HT-29 (cell line): ENCODE measurements at places on chromosomes 5 and 9.
A peak's percentile ranks its signal among the peaks of the same experiment; 100 is the strongest.

DNA sequence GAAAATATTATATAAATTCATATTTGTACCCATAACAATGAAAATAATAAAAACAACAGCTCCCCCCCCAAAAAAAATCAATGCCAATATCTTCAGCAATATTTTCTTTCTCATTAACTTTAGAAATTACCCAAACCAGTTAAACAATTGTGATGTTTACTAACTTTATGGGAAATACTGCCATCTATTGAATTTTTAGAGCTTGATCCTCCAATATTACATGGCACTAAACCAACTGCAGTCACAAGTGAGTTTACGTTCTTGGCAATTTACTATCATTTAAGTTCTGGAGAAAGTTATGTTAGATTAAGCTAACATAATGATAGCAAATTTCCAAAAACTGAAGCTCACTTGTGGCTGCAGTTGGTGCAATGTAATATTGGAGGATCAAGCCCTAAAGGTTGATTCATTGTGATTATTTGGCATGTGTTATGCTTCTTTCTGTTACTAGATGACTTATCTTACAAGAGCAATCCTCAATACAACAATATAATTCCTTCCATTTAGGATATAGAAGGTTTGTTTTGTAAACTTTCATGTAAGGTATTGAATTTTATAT lies 379.5 kb downstream of the CDH18 start:
- DNase-seq, result peak; percentile 58

DNA sequence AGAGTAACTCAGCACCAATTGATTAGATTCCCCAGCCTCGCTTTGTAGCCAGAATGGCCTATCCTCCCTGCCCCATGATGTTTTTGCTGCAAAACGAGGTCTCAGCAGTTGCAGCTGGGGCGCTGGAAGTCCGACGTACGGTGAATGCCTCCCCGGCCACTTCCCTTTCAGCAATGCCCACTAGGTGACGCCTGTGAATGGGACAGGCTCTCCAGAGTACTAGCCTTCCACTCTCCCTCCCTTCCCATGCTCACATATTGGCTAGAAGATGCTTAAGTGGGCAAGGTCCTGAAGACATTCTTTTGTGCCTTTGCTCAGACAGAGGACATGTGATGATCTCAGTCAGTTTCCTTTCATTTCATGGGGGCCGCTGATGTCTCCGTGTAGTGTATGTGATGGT lies 50.8 kb downstream of the DMRT2 start:
- peak; percentile 61 for DNase-seq

DNA sequence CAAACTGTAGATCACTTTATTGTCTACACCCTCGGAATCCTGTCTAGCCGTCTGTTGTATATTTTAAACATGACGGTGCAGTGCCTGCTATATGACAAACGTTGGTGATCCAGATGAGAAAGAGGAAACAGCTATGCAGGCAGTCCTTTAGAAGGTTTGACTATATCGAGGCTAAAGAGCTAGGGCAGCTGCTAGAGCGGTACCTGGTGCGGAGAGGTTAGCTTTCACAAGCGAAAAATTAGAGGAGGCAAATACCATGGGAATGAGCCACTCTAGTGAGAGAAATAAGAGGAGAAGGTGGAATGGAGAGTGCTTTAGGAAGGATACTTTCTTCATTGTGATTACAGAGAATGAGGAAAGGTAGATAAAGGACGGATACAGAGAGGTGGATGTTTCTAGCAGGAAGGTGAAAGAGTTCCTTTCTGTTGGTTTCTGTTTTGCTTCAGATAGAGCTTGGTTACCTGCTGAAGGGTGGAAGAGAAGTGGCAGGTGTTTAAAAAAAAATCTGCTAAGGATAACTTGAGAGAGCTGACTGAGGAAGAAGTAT lies 959 bp upstream of the FBXL17 start:
- DNase-seq, result no peak

- DNase-seq, result peak; percentile 85
These were observed 393.7 kb upstream of the PDE4D start for GRCh38 chr5:60287174-60287771.

- DNase-seq, result no peak
These were observed 14.7 kb upstream of the SFXN1 start for GRCh38 chr5:175463641-175464040.

DNA sequence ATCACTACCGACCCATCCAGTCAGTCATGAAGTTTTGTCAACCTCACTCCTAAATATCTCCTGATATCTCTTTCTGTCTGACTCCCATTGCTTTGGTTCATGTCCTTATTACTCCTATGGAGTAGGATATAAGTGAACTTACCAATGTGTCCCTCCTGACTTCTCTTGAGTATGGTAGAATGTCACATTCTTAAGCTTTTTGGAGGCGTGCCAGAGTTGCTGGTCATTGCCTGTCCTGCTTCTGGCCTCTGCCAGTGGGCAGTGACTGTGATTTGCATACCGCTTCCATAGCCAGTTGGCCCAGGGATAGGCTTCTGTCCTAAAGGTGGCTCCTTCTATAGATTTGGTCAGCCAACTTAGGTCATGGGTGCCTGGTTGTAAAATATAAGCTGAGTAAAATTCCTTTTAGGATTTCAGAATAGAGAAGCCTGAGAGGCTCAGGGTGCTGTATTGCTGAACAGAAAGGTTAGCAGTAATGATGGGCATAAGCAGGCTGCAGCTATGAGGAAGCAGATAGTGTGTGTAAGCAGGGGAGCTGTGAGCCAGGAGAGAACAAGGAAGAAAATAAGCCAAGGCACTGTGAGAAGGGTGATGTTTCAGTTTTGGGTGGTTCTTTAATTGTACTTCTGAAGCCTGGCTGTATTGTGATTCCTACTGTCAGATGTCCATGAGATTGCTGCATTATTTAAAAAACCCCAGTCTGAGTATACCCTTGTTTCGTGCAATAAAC lies 16.1 kb upstream of the MARCHF3 start:
- no peak for DNase-seq

- DNase-seq, result no peak
These were observed 16.6 kb downstream of the ZNF608 start for GRCh38 chr5:124729720-124730359.

GRCh38 chr5:5340206-5340729 lies 82.2 kb upstream of the ICE1 start:
- peak; percentile 51 for DNase-seq

DNA sequence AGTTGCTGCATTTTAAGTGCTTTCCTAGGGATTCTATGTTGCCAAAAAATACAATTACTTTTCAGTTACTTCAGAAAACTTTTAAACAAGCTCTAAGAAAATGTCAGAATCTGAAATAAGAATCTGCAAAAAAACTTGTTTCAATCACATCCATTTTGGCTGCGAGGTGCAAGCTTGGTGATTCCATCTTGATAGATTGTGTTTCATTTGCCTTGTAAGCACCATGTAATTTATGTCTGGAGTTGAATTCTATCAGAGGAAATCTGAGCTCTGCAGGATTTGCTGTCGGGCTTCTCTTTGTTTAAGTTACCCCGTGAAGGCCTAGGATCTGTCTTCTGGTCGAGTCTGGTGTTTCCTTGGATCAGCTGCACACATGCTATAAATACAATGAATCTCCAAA lies 40.4 kb upstream of the MAN2A1 start:
- no peak for DNase-seq

- no peak for DNase-seq
These were observed 93.7 kb downstream of the C9orf152 start for GRCh38 chr9:110114086-110114858.

GRCh38 chr9:128555180-128555721 lies 2.9 kb downstream of the SPTAN1 start:
- peak; percentile 57 for DNase-seq

DNA sequence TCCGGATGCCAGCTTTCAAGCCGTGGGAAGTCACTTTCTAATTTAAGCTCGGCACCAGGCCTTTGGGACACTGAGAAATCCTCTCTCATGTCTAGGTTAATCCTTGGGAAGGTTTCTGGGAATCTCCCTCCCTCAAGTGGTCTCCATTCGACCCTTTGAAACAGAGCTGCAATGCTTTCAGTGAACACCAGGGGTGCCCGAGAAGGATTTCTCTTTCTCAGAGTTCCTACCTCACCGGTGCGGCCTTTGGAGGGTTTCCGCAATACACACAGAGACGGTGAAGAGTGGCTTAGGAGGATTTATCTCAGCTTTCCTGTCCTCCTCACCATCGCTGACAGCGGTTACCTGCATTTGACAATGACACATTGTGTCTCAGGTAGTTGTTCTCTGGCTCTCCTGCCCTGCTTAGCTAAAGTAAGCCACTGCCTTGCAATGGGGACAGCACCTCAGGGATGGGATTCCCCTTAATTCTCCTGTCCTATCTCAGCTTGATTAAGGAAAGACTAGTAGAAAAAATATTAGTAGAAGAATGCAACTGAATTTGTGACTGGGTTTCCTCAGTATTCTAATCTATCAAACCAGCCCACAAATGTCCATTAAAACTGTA lies 180.6 kb downstream of the GABRG2 start:
- DNase-seq, result peak; percentile 49

GRCh38 chr5:86679529-86679928 lies 61.8 kb downstream of the COX7C start:
- peak; percentile 57 for DNase-seq

DNA sequence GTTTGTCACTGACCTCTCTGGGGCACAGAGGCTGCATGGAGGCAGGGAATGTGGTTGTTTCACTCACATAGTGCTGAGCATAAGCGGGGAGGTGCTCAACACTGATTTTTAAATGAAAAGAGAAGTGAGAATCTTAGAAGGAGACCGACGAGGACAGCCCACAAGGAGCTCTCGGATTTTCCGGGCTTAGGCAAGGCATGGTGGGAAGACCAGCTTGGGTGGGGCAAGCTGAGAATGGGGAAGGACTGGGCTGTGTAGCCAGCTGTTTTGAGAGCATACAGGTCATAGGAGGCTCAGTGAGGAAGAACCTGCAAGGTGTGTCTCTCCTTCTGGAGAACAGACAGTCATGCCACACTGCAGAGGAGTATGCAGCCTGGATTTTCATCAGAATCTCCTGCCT lies 86.0 kb upstream of the TNFSF8 start:
- DNase-seq, result no peak

GRCh38 chr9:96487949-96488348 lies 38.0 kb downstream of the HABP4 start:
- DNase-seq, result no peak

- DNase-seq, result no peak
These were observed 146.9 kb upstream of the GNA14 start for GRCh38 chr9:77794985-77795384.

GRCh38 chr5:150345716-150346115 lies 11.8 kb upstream of the TCOF1 start:
- DNase-seq, result no peak

DNA sequence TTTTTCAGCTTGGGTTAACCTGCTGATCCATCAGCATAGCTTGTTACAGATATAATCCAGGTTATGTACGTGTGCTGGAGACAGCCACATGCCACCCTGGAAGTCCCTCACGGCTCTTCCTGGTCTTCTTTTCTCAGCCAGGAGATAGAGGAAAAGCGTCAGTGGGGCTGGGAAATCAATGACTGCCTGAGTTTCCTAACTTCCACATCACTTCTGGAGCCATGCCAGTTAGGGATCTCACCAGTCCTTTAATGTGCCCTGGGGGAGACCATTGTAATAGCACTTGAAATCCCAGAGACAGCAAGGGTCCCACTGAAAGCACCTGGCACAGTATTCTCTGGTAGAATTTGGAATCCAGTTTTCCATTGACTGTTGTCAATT lies 29.2 kb downstream of the ANXA2R start:
- no peak for DNase-seq

GRCh38 chr9:84136119-84136868 lies 155.7 kb downstream of the RMI1 start:
- DNase-seq, result peak; percentile 76

GRCh38 chr9:15248081-15248480 lies 58.9 kb downstream of the TTC39B start:
- no peak for DNase-seq

DNA sequence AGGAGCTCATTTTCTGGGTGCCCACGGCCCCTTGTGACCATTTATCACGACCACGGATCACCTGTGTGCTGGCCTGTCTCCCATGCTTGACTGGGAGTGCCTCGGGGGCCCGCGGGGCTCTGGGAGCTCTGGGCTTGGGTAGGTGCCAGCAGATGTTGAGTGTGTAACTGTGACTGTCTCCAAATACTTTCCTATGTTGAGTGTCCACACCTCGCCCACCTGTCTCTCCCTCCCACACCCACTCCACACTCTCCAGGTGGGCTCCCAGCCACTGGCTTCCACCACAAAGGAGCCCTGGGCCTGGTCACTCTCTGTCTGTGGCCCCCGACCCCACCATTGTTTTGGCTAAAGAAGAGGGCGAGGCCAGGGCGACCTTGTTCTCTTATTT lies 196.4 kb downstream of the CDK5RAP2 start:
- DNase-seq, result no peak

DNA sequence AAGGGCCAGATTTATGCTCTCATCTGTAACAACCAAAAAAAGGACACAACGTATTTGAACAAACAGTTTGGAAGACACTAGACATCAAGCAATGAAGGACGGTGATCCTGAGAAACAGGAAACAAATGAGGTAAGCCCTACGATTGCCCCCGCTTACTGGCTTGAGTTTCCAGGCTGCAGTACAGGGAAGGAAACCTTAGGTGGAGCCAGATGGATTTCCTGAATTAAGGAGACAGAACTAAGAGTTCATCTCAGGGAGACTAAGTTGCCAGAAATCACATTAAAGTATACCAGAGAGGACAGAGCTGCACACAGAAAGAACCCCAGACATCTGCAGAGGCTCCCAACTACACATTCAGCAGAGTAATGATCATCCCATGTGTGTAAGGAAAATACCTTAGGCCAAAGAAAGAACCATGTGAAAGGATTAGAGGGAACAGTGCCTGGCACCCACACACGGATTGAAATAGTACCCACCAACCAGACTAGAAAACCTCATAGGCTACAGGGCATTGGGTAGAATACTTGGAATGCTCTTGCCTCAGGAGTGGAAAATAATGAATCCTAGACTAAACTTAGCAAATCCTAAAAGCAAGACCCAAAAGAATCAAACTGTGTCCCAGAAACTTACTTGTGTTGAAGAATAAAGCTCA lies 99.3 kb upstream of the NIPBL start:
- DNase-seq, result peak; percentile 63

- no peak for DNase-seq
These were observed 474.8 kb downstream of the EFNA5 start for GRCh38 chr5:107195890-107196395.

DNA sequence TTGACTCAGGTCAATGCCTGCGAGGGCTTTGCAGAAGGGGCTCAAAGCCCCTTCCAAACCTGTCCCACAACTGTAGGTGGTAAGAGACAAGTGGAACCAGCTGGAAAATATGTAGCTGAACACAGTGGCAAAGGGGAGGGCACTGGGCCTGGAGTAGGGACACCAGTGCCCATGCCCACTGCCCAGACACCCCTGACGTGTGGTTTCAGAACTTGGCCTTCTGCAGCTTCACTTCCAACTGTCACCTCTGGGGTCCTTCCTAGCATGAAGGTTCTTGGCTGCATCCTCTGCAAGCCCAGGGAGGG lies 233.1 kb upstream of the IRX1 start:
- no peak for DNase-seq

DNA sequence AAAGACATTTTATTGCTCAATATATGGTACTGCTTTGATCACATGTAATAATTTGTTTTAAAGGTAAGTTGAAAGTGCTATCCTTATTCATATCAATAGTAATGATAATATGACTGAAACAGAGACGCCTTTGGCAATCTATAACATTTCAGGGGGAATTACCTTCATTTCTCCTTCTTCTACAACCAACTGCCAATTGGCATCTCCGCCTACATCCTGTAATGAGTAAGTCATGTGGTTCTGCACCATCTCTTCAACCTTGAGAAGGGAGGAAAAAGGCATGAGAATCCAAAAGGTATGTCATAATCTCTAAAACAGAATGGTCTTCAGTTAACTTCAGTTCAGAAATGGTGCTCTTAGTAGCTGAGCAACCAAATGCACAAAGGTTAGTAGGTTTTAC lies 52.4 kb downstream of the HMGCR start:
- DNase-seq, result no peak
